ENCODE measurements at places on chromosomes 3 and 15. TPM values are rescaled to one million over a fixed set of nuclear protein-coding genes. Genes with fewer than 3 reads are reported as not detected.
A peak's percentile ranks its signal among the peaks of the same experiment; 100 is the strongest.

The LIPC gene
- 0.24 TPM for polyA plus RNA-seq

- H3K4me1 ChIP-seq = peaks cover 11% of the 10 kb centered on the region
- DNase-seq = no peak
- H3K27ac ChIP-seq = no peak overlapping the region
- no peaks in the 10 kb centered on the region for H3K36me3 ChIP-seq
Observed at GRCh38 chr15:80890341-80891005, 99.1 kb downstream of the MESD start.

GRCh38 chr3:72791161-72791560 is 57.1 kb downstream of the SHQ1 start:
- no peak overlapping the region for H3K4me3 ChIP-seq
- H3K36me3 ChIP-seq = no peaks in the 10 kb centered on the region
- peak; percentile 77 for DNase-seq
- no peaks in the 10 kb centered on the region for H3K4me1 ChIP-seq

DNA sequence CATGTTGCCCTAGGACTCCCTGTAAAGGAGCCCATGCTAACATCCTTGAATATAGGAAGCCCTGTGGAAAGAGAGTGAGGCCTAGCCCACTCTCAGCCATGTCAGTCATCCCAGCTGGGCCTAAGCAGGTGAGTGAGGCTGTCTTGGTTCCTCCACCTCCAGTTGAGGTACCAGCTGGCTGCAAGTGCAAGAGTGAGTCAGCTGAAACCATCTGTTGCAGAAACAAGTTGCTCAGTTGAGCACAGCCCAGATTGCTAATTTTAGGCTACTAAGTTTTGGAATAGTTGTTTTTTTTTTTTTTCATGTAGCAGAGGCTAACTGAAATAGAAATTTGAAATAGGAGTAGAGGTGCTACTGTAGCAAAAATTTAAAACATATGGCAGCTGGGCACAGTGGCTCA is 43.7 kb upstream of the ADPGK start:
- no peaks in the 10 kb centered on the region for H3K36me3 ChIP-seq
- H3K4me3 ChIP-seq = no peak overlapping the region
- H3K4me1 ChIP-seq = no peaks in the 10 kb centered on the region
- no peak for DNase-seq
- H3K27me3 ChIP-seq = no peaks in the 10 kb centered on the region

DNA sequence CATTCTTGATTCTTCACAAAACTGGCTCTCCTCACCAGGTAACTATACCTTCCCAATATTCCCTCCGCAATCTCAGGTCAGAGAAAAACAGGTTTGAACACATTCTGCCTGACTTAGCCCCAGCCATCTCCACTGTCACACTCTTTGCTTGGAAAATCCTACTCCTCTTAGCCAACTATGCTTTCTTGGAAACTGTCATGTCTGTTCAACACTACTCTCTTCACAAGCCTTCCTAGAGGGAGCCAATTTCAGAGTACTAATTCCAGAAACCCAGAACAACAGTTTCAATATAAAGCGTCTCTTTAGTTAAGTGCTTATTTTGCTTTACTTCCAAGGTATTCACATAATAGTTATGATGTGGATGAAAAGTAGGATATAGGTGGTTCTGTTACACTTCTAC is 21.7 kb downstream of the MTMR10 start:
- no peaks in the 10 kb centered on the region for H3K27me3 ChIP-seq
- H3K27ac ChIP-seq = no peak overlapping the region
- no peak for DNase-seq
- peaks cover 4% of the 10 kb centered on the region for H3K4me1 ChIP-seq
- H3K4me3 ChIP-seq = no peak overlapping the region

The TUBGCP5 gene
- 7.6 TPM for polyA plus RNA-seq

The EPHA3 gene
- polyA plus RNA-seq = 0.18 TPM

DNA sequence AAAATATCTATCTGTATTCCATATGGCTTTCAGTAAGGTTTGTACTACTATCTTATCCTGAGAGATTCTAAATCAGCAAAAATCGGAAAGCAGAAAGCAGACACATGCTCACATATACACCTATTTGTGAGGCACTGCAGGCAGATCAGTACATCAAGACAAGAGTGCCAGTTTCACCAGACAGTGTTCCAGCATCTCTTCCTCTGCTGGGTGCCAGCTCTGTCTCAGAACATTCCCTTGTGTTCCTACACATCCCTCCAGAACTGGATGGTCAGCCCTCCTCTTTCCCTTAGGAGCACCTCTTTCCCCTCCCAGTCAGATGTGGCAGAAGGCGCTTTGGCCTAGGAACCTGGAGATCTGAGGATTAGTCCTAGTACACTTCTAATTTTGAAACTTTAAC is 121.3 kb upstream of the IL12A start:
- H3K4me3 ChIP-seq = no peak overlapping the region
- H3K36me3 ChIP-seq = no peaks in the 10 kb centered on the region
- no peak overlapping the region for H3K27ac ChIP-seq
- no peak for DNase-seq

- H3K4me3 ChIP-seq = no peak overlapping the region
- no peak for DNase-seq
- H3K27ac ChIP-seq = no peak overlapping the region
- no peaks in the 10 kb centered on the region for H3K36me3 ChIP-seq
Observed at GRCh38 chr3:45774581-45775521, 21.5 kb downstream of the SLC6A20 start.

The SAMMSON gene
- not detected for polyA plus RNA-seq

The GATM gene
- polyA plus RNA-seq = 2.8 TPM

DNA sequence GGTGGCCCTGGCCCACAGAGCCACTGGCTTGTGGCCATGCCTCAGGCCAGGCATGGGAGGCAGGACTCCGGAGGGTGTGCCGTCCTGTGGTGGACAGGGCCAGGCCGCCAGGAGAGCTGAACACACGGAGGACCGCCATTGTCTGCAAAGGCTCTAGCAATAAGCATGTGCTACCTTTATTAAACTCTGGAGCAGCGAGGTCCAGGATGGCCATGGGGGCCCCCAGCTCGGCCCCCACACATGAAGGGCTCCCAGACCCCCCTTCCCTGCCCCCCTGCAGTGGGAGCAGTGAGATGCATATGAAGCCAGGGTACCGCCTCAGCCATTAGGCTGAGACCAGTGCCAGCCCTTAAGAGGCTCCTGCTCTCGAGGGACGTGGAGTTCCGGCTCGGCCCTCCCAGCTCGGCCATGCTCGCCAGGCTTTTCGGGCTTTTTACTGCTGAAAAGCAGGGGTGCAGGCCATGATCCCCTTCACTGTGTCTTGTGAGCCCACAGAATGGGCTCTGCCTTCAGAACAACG is 2.7 kb downstream of the AMIGO3 start:
- H3K27ac ChIP-seq = no peak overlapping the region
- no peaks in the 10 kb centered on the region for H3K27me3 ChIP-seq
- H3K4me1 ChIP-seq = peaks cover 16% of the 10 kb centered on the region
- H3K4me3 ChIP-seq = no peak overlapping the region

GRCh38 chr15:98683831-98684230 is 35.5 kb downstream of the IGF1R start:
- H3K27me3 ChIP-seq = no peaks in the 10 kb centered on the region
- no peak overlapping the region for H3K27ac ChIP-seq
- H3K4me1 ChIP-seq = peaks cover 26% of the 10 kb centered on the region
- DNase-seq = no peak

DNA sequence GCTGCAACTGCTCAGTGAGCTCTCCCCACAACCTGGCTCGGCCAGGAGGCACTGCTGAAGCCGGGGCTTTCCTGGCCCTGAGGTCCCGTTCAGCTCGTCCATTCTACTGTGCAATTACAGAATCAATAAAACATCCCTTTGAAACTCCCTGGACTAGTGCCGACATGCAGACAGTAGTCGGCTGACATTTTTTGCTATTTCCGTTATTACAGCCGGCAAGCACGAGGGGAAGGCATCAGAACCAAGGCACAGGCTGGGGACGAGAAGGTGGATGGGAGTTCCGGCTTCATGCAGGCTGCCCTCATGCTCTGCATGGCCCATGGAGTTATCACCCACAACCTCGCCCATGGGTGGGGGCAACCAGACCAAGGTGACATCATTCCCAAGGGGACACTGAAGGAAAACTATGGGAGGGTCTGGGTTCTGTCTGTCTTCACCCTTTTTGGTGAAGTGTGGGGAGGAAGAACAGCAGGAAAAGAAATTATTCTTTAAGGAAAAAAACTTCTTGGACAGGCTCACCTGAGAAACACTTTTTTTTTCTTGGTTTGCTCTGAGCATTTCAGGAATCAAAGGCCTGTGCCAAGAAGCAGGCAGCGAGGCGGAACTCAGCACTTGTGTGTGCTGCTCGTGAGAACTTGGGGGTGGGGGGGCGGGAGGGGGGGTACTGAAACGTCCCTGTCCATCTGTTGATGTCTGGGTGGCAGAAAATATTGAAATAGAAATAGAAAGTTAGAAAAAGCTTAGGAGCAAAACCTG is 154.5 kb downstream of the FOXP1 start:
- no peak overlapping the region for H3K4me3 ChIP-seq
- peaks cover 17% of the 10 kb centered on the region for H3K4me1 ChIP-seq
- DNase-seq = peak; percentile 85
- no peaks in the 10 kb centered on the region for H3K27me3 ChIP-seq

DNA sequence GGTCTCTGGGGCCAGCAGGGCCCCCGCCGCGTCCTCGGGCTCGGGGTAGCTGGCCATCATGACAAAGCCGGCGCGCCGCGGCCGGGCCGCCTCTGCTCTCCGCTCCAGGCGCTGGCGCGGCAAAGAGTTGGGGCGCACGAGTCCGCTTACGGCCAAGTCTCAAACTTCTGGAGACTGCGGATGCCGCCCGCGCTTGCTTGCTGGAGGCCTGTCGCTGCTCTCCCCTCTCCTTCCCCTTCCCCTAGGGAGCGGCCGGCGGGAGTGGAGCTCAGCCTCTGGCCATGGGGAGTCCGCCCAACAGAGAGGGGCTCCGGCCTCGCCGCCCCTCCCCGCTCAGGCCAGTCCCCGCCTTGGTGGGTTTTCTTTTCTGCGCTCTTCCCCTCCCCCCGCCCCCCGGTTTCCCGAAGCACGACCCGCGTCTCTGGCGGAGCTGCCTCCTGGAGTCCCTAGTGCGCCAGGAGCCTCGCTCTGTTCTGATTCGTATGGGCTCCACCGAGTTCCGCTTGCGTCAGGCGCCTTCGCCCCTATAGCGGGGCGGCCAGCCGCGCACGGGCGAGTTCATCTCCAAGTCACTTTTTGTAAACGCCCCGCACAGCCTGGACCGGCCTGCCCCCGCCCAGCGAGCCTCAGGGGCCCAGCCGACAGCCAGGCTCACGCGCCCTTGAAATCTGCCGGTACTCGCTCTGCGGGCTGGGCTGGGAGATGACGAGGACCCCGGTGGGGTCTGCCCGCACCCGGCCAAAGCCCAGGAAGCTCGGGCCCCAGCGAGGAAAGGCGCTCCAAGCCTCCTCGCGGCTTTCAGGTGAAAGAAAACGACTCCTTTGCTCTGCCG is at the start of the genes FOXL2 and FOXL2NB:
TSS of gene FOXL2 (minus strand) at position 475 of the 832 bp plus-strand sequence. CDS start at position 60, 415 bp downstream.
TSS of gene FOXL2NB (plus strand) at position 555 of the 832 bp plus-strand sequence. CDS start at position 703, 148 bp downstream.
- peaks cover 95% of the 10 kb centered on the region for H3K27me3 ChIP-seq
- no peak within 1 kb of the TSS for H3K27ac ChIP-seq
- no peaks in the 10 kb centered on the region for H3K4me1 ChIP-seq
- DNase-seq = peak; percentile 67
- no peaks in the 10 kb centered on the region for H3K36me3 ChIP-seq
- peak within 1 kb of the TSS; percentile 17 for H3K4me3 ChIP-seq

DNA sequence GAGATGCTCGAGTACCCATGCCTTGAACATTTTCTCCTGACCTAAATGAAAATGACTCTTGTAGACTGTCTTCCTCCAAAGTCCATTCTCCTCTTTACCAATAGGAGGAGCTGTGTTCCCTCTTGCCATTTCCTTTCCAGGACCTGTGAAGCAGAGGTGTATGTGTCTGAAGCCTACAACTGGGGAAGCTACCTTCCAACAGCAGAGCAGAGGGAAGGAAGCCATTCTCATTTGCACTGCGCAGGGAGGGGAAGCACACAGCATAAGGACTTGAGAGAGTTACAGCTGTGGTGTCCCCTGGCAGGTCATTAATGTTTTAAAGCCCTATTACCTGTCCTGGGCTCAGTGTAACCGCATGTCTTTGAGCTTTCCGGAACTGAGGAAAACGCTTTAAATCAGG is 38.7 kb downstream of the HSPBAP1 start:
- H3K36me3 ChIP-seq = peaks cover 20% of the 10 kb centered on the region
- H3K27me3 ChIP-seq = no peaks in the 10 kb centered on the region
- peaks cover 4% of the 10 kb centered on the region for H3K4me1 ChIP-seq
- no peak overlapping the region for H3K27ac ChIP-seq

The ENTPD3 gene
- 1.5 TPM for polyA plus RNA-seq

The WWTR1 gene
- polyA plus RNA-seq = 37.9 TPM

DNA sequence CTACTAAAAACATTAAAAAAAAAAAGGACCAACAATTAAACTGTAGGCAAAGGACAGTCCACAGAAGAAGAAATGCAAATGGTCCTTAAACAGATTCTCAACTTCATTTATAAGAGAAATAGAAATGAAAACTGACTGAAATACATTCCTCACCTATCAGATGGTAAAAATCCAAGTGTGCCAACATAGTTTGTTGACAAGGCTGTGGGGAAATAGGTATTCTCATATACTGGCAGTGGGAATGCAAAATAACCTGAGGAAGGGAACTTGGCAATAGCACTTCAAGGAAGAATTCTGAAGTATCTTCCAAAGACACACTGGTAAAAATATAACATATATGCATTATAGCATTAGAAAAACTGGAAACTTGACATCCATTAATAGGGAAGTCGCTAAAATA is 53.8 kb downstream of the SLC24A1 start:
- H3K27me3 ChIP-seq = no peaks in the 10 kb centered on the region
- DNase-seq = no peak
- peaks cover 14% of the 10 kb centered on the region for H3K36me3 ChIP-seq
- H3K4me1 ChIP-seq = no peaks in the 10 kb centered on the region

GRCh38 chr15:91196768-91197167 is 96.7 kb downstream of the SV2B start:
- no peak overlapping the region for H3K27ac ChIP-seq
- no peaks in the 10 kb centered on the region for H3K27me3 ChIP-seq
- no peak for DNase-seq

The CFAP92 gene
- 1.2 TPM for polyA plus RNA-seq

The FAM98B gene
- polyA plus RNA-seq = 6.9 TPM

DNA sequence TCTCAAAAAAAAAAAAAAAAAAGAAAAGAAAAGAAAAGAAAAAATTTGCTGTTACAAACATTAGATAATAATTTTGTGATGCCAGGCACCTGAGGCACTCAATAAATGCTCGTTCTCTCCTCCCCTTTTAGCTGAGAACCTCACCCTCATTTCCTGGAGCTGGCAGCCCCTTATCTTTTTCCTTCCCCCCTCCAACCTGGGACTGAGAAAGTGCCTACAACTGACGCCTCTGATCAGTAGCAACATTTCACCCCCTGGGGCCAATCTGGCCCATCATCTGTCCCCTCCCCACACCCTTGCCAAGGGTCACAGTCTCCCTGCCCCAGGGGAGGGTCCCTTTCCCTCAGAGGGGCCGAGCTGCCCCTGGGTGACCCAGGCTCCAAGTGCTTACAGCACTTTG is 12.6 kb upstream of the RNU6-1 start:
- no peaks in the 10 kb centered on the region for H3K4me1 ChIP-seq
- DNase-seq = no peak
- H3K36me3 ChIP-seq = no peaks in the 10 kb centered on the region
- no peak overlapping the region for H3K4me3 ChIP-seq
